Activated naive CD4-positive, alpha-beta T cell (primary cell): ENCODE measurements at places on chromosomes 5 and 9.
A peak's percentile ranks its signal among the peaks of the same experiment; 100 is the strongest.

GRCh38 chr9:113992276-113992951 is 85.7 kb downstream of the AMBP start:
- DNase-seq: no peak

DNA sequence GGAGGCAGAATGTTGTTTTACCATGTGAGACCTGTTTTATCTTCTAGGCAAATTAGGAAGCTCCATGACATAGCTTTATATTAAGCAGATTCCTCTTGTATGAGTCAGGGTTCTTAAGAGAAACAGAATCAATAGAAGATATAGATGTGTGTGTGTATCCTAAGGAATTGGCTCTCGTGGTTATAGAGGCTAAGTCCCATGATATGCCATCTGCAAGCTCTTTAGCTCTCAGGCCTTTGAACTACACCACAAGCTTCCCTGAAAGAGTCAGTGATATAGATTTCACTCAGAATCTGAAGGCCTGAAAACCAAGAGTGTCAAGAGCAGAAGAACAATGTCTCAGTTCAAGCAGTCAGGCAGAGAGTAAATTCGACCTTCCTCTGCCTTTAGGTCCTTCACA is 365.8 kb upstream of the ZNF608 start:
- DNase-seq: no peak

- no peak for DNase-seq
These were observed 2.2 kb downstream of the FAM78A start for GRCh38 chr9:131273856-131274673.

- DNase-seq: no peak
These were observed 600 bp downstream of the ERCC6L2 start for GRCh38 chr9:95876138-95876444.

DNA sequence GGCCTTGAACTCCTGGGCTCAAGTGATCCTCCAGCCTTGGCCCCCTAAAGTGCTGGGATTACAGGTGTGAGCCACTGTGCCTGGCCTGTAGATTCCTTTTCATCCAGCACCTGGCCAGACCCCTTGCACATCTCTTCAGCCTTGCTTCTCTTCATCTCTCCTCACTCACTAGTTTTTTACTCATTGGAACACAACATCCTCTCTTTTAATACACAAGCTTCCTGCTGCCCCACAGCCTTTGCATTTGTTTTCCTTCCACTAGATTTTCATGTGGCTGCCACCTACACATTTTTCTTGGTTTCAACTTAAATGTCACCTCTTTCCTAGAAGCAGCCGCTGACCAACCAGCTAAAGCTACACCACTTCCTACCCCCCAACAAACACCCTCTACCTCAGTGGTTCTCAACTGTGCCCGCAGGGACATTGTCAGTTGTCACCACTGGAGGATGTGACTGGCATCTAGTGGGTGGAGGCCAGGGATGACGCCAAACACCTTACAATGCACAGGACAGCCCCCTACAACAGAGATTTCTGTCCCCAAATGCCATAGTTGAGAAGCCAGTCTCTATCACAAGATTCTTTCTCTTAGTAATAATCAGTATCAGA is 33.7 kb downstream of the HAVCR1 start:
- DNase-seq: peak; percentile 4

- no peak for DNase-seq
These were observed 10.0 kb downstream of the BSPRY start for GRCh38 chr9:113359385-113359784.

DNA sequence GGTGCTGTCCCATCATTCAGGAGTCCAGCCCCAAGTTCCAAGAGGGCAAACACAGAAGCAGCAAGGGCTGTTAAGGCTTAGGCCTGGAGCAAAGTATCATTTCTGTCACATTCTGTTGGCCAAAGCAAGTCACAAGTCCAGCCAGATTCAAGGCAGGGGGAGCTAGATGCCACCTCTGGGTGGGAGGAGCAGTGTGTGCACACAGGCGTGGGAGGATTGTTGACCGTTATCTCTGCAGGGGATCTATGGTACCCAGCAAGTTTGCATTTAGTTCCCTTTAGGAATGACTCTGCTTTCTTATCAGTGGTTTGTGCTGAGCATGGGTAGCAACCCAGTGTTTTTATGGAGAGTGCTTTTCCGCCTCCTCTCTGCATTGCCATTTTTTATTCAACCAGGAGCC is 278.9 kb downstream of the NR3C1 start:
- no peak for DNase-seq

GRCh38 chr5:57817001-57817453 is 334.4 kb upstream of the ACTBL2 start:
- no peak for DNase-seq

DNA sequence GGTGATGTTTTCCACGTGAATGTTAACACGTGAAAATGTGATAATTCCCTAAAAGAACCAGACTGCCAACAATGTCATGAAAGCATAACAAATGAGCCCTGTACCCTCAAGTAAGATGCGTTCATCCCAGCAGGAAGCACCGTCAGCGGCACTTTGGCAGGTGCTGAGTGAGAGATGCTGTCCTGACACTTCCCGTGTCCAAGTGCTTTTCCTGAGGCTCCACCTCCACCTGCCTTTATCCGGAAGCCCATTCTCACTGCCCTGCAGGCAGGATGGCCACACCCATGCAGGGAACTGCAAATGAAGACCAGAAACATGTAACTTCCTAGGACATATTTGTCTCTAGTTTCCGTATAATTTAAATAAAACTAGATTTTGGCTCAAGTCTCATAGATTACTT is 238.0 kb upstream of the IRX2 start:
- no peak for DNase-seq
